ENCODE measurements at places on chromosomes 16 and 17.

DNA sequence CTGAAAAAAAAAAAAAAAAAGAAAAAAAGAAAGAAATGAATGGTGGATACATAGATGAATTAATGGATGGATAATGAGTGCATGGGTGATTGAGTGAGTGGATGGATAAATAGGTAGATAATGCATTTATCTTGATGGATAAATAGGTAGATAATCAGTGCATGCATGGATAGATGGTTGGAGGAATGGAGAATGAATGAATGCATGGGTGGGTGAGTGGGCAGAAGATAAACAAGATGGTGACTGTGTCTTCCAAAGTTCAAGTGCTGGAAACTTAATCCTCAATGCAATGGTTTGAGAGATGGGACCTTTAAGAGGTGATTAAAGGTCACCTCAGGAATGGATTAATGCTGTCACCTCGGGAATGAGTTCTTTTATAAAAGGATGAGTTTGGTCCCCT, 6.8 kb upstream of the RNF112 start:
- DNase-seq = no peak

GRCh38 chr17:17782523-17783115, 54.2 kb downstream of the SREBF1 start:
- DNase-seq = no peak

GRCh38 chr17:10071141-10071540, 127.3 kb downstream of the GAS7 start:
- no peak for DNase-seq

GRCh38 chr17:39678340-39679116, 9.3 kb downstream of the PGAP3 start:
- no peak for DNase-seq

DNA sequence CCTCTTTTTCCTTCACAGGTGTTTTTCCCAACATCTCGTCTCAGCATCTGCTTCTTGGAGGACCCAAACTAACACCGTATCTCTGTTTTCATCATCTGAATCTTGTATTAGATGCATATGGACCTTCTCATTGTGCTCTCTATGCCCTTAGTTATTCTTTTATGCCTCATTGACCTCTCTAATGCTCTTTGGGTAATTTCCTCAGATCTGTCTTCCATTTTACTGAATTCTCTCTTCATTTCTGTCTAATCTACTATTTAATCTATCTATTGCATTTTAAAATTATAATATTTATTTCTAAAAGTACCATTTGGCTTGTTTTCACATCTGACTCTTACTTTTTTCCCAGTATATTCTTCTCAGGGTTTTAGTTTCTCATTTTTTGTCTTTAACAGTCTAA, 81.1 kb downstream of the PITPNC1 start:
- DNase-seq = no peak

GRCh38 chr17:56481659-56482058, 111.8 kb upstream of the NOG start:
- no peak for DNase-seq

- no peak for DNase-seq
These were observed 81.6 kb downstream of the SEC14L1 start for GRCh38 chr17:77222356-77222755.

DNA sequence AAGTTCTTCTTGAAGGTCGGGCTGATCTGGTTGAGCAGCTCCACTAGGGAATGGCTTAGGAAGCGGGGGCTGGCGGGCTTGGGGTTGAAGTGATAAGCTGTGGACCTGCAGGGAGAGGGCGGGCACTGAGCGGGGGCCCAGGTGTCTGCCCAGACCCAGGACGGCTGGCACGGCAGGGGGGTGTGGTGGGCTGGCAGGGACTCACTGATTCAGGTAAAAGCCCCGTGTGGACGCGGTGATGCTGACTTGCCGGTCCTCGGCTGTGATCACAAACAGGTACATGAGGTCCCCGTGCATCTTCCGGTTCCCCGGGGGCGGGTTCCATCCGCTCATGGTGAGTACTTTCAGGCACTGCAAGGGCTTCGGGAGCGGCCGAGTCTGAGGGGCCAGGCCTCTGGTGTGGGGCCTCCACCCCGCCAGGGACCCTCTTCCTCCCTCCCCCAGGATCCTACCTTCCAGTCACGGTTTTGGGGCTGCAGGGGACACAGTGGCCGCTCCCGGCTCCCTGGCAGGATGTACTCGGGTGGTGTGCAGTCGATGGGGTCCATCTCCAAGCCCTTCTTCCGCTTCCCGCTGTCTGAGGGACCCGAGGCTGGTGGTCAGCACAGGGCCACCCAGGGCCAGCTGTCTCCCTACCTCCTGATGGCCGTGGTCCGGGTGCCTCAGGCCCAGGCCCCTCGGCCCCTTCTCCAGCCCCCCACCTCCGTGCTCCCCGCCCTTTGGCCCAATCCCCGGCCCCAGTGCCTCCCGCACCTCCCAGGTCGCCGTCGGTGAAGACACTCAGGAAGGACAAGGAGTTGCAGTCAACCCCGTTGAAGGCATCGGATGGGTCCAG, 10.2 kb downstream of the CLUH start:
- DNase-seq = no peak

GRCh38 chr17:77779711-77780539, 178.6 kb upstream of the TNRC6C start:
- no peak for DNase-seq

DNA sequence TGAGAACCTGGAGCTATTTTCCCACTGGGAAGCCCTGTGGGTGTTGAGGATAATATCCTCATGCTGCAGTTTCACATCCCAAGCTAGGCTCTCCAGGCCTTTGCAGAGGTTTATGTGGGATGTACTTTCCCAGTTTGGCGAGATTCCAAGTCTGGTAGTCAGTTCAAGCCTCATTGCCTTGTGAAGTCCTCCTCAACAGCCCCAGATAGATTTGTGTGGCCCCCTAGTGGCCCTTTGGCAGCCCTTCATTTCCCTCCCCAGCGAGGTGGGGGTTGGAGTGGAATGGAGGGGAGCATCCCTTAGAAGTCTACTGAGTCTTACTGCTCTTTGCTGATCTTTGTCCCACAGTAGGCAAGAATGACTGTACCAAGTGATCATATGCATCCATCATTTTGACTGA, 137.9 kb downstream of the CDH11 start:
- no peak for DNase-seq

DNA sequence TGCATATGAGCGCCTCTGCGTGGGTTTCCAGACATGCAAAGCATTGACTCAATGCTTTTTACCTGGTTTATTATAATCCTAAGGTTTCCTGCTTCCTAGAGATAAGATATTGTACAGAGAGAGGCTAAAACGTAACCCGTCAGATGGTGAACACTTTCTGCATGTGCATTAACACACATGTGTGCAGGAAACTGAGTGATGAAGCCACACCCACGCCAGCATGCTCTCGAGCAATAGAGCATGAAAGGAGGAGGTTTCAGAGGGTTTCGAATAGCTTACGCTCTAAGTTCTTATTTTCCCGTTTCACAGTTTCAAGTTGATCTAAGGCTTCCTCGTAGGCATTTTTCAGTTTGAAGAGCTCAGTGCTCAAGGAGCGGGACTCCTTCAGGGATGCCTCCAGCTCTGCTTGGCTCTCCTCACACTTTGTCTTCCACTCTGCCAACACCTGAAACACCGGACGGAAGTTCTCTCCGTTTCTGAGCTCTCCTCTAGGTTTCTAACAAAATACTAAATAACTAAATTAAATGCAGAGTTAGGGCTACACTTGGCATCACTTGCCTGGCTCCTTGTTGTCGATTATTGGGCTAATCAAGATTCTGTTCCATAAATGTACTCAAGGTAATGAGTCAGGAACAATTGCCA, 23.2 kb downstream of the MYH3 start:
- DNase-seq = no peak

GRCh38 chr17:27157297-27157696, 136.6 kb upstream of the WSB1 start:
- no peak for DNase-seq

DNA sequence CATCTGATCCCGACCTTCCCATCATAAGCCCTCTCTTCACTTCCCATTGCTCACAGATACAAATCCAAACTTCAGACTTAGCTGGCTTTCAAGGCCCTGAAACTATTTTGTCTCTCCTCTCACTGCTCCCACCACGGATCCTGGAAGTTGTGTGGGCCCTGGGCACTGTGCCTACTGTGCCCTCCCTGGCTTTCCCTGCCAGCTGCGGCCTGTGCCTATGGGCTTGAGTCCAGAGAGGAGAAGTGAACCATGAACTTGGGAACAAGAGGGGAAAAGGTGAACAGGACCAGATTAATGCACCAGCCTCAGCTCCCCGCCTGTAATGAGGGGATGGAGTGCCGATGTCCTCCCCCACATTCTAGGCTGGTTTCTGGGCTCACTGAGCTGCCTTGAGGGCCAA, 18.9 kb upstream of the KCNJ12 start:
- no peak for DNase-seq

DNA sequence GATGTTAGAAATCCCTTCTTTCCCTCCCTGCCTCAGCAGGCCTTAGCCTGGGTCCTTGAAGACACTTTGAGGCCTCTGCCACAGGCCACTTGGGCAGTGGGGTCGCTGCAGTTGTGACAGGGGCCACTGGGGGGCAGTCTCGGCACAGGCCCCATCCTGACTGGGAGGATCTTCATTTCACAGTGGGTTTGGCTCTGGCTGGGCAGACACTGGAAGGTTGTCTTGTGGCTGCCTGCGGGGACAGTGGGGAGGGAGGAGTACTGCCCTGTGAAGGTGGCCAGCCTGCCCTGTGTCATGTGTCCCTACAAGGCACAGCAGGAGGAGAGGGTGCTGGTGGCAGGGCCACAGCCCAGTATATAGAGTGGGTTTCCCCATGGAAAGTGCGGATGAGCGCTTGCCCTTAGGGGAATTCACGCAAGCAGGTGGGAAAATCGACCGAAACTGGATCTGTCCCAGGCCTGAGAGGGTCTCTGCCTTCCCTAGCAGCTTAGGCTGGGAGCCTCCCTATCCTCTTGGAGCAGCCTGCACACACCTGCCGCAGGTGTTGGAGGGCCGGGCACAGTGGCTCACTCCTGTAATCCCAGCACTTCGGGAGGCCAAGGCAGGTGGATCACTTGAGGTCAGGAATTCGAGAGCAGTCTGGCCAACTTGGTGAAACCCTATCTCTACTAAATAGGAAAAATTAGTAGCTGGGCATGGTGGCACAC, 28.8 kb downstream of the GINS2 start:
- peak; percentile 21 for DNase-seq

DNA sequence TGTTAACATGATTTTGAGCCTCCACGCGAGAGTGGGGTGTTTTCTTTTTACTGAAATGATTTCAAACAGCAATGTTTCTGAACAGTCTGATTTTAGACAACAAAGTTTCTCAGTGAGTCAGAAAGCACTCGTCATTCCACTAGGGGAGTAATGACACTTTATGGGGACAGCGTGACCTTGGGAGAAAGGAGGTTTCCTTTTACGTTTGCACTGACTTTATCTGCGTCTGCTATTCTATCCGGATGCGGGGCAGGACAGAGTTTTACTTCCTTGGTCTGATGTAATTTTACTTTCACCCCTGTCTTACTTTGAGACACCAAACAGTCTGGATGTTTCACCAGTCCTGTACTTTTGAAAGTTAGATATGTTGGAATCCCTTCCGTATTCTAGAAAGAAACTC, 20.7 kb downstream of the SLC47A1 start:
- DNase-seq = no peak

DNA sequence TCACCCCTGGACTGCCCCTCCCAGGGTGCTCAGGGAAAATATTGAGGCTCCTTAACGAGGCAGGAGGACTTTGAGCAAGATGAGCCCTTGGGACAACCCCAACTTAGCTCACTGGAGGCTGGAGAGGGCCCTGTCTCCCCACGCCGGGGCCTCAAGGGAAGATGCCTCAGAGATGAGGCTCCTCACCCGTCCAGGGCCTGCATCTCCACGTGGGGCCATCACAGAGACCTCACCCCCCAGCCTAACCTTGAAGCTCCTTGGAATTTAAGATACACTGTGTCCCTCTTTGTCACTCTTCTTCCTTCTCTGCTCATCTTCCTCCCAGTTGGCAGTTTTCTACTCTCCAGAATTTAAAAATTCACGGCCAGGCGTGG, 11.2 kb downstream of the COX4I1 start:
- no peak for DNase-seq

DNA sequence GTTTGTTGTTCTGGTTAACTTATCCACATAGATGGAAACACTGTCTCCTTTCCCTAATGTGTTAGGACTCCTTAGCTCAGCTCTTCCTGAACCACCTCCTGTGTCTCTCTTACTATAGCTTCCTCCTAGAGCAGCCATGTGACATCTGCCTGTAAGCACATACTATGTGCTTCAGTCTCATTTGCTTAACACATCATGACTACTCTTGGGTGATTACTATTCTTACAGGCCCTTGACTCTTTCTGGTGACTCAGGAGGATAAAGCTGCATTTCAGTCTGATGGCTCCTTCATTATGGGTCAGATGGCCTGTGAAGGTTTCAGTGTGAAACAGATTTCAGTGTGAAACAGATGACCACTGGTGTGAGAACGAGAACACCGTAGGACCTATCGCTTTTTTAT, 320 bp upstream of the KRTAP4-2 start:
- DNase-seq = no peak

DNA sequence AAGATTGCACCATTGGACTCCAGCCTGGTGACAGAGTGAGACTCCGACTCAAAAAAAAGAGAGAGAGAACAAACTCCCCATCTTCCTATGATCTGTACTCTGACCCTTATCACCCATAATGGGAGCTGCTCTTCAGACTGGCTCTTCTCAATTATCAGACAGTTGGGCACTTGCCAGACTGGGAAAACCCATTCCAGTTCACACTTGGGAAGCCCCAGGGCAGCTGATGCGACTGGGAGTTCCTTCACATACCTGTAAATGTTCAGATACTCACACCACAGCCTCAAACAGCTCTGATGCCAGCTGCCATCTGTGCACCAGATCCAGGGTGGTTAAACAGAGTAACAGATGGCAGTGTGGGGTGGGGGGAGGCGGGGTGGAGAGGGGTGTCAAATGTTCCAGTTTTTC, 23.8 kb upstream of the TMEM101 start:
- DNase-seq = no peak

GRCh38 chr16:2979669-2980226, 498 bp downstream of the PKMYT1 start:
- DNase-seq = no peak

DNA sequence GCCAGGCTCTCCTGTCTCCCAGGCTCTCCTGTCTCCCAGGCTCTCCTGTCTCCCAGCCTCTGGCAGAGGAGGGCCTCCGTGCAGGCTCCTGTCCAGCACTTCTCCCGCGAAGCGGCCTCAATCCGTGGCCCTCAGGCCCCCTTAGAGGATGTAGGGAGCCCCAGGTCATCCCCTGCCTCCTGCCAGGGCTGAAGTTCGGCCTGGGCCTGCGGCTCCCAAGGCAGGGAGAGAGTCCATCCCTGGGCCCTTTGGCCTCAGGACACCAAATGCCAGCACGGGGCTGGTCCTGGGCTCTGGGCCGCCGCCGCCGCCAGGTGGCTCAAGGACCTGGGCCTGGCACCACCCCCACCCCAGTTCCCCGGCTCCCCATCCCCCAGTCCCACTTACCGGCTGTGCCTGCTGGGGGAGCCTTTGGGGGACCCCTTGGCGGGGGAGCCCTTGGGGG, 370 bp downstream of the EVPL start:
- DNase-seq = no peak

All from stimulated activated CD4-positive, alpha-beta T cell treated with anti-CD3 and anti-CD28 coated beads, Interleukin-15, amount 100 ng/mL, for 1 hour (primary cell).